Activated CD8-positive, alpha-beta memory T cell treated with anti-CD3 and anti-CD28 coated beads, Interleukin-2, amount 10 ng/mL, durations not matched to agents 7 days and 5 days (primary cell): ENCODE measurements at places on chromosomes 7 and 10. TPM values are rescaled to one million over a fixed set of nuclear protein-coding genes. Genes with fewer than 3 reads are reported as not detected.

DNA sequence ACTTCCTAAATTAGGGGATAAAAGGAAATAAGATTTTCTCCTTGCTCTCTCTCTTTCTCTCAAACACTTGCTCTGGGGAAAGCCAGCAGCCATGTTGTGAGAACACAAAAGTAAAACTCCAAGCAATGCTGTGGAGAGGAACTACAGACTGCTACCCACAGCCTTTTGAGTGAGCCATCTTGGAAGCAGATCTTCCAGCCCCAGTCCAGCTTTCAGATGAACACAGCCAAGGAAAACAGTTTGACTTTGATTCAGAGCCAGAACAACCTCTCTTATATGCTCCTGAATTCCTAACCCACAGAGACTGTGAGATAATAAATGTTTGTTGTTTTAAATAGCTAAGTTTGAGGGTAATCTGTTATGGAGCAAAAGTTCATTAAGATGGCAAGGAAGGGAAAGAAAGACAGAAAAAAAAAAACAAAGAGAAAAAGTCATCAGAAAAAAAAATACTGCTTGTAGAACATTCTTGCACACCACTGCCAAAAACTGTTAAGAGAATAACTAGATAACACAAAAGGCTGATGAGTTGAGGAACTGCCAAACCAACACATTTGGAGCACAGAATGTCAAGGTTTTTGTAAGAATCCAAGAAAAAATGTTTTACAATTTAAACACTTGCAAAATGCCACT is 20.9 kb upstream of the PRKAR2B start:
- DNase-seq = no peak
- no peaks in the 10 kb centered on the region for H3K4me1 ChIP-seq
- no peak overlapping the region for H3K27ac ChIP-seq
- no peak overlapping the region for H3K4me3 ChIP-seq
- H3K36me3 ChIP-seq = peaks cover 3% of the 10 kb centered on the region

DNA sequence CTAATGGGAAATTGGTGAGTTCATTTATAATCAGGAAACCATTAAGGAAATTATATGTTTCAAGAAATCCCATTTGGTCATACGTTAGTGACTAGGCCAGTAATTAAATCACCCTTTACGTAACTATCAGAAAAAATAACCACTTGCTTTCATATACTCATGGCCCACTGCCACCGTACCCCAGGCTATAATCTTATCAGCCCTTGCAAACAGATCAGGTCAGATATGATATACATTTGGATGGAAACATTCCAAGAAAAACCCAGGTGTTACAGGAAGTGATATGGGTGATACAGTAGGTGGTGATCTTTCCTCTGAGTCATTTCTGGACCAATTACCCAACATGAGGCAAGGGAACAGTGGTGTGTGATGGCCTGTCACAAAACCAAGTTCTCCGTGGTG is 481.0 kb upstream of the SEMA3A start:
- no peak overlapping the region for H3K4me3 ChIP-seq
- no peak for DNase-seq
- no peaks in the 10 kb centered on the region for H3K36me3 ChIP-seq
- no peak overlapping the region for H3K27ac ChIP-seq
- no peaks in the 10 kb centered on the region for H3K27me3 ChIP-seq

- no peak for DNase-seq
- H3K4me1 ChIP-seq = no peaks in the 10 kb centered on the region
- H3K27ac ChIP-seq = no peak overlapping the region
- peaks cover 7% of the 10 kb centered on the region for H3K27me3 ChIP-seq
- no peaks in the 10 kb centered on the region for H3K36me3 ChIP-seq
These were observed 15.7 kb upstream of the RELN start for GRCh38 chr7:104005197-104005596.

Gene GARIN1A
- 1.0 TPM for total RNA-seq

DNA sequence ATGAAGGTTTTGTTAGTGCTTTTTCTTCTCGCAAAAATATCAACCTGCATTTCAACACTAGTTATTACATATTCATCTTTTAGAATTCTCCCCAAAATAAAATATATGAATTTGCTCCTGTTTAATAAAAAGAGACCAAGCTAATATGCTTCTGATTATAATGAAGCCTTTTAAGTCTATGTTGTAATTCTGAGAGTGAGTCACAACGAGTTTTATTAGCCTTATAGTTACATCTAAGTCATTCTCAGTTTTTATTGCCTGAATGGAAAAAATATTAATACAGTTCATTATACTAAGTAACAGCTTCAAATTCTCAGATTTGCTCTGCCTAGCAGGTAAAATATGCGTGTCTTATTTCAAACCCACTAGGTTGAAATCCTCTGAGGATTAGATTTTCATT is 152.4 kb upstream of the CELF2 start:
- DNase-seq = no peak
- H3K27ac ChIP-seq = no peak overlapping the region
- no peak overlapping the region for H3K4me3 ChIP-seq
- no peaks in the 10 kb centered on the region for H3K36me3 ChIP-seq
- peaks cover 4% of the 10 kb centered on the region for H3K4me1 ChIP-seq

- no peak overlapping the region for H3K27ac ChIP-seq
- no peaks in the 10 kb centered on the region for H3K4me1 ChIP-seq
- H3K27me3 ChIP-seq = no peaks in the 10 kb centered on the region
- DNase-seq = no peak
- H3K4me3 ChIP-seq = no peak overlapping the region
These were observed 68.6 kb upstream of the MEOX2 start for GRCh38 chr7:15755061-15755460.
